OCI-LY7 (cell line): ENCODE measurements at places on chromosomes 2 and 18. TPM values are rescaled to one million over a fixed set of nuclear protein-coding genes. Genes with fewer than 3 reads are reported as not detected.

Gene SCYGR2
- total RNA-seq: not detected in 2 replicates

DNA sequence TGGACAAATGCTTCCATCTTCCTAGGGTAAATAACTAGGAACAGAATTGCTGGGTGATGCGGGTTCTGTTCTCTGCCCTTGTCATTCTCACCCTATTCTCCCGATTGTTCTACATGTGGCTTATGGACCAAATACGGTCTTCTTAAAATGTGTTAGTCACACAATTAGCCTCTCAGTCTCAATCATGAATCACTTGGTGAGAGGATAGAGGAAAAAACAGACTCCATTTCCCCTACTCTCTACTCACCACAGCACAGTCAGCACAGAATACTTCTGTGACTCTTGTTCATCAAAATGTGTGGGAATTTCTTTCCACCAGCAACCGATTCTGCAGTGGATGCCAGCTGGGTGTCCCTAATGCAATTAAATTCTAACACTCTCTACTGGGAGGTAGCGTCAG is 125.2 kb downstream of the SH3BP4 start:
- DNase-seq: no peak

GRCh38 chr2:108823286-108823685 is 36.7 kb downstream of the CCDC138 start:
- no peak for DNase-seq

Gene CYS1
- total RNA-seq: 0.17 and 0.68 TPM in 2 replicates

Gene TRIB2
- 25.5 and 26.0 TPM in 2 replicates for total RNA-seq

Gene LAMA1
- not detected in 2 replicates for total RNA-seq

Gene ALKAL2
- not detected in 2 replicates for total RNA-seq

DNA sequence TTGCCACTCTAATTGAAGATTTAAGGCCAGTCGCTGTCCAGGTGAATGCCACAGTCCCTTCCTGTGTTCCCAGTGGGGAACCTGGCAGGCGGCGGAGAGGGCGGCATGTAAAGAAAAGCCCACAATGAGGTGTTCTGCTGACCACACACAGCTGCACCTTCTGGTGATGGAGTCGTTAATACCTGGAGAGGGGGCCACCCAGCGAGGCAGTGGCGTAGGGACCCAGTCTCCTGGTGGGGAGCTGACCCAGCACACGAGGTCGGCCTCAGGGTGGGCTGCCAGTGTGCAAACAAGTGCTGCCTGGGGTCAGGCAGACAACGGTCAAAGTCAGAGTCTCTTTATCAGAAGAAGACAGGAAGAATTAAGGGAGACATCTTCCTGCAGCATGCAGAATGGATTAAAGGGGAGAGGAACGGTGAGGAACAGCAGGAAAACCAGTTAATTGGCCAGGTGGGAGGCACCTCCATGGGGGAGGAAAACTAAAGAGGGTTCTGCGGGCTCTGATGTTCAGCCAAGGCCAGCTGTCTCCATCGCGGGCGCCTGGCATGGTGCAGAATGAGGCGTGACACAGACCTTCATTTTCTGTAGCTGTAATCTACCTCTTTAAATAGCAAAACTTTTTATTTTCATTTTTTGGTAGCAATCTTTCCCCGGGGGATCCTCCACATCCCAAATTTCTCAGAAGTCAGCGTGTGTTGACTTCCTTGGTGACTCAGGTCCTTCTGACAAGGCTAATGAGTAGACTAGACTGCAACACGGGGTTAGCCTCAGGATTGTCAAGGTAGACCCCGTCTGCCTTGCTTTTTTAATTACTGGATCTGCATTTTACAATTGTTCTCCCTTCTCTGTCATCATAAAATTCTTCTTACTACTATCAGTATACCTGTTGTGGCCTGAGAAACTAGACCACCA is 78.3 kb downstream of the SMAD7 start:
- DNase-seq: no peak

Gene CAVIN2
- 0.10 TPM in 1 of 2 replicates, not detected in the other for total RNA-seq

Gene AKAIN1
- not detected in 2 replicates for total RNA-seq

Gene MERTK
- total RNA-seq: 0.22 and 0.38 TPM in 2 replicates

- DNase-seq: no peak
Observed at GRCh38 chr2:231785822-231786176, 446 bp upstream of the COPS7B start.
